ENCODE measurements at places on chromosomes 12 and 14.

- DNase-seq: no peak
Observed at GRCh38 chr14:66369157-66369697, 116.9 kb upstream of the CCDC196 start.

GRCh38 chr14:95577067-95577800 lies 42.4 kb downstream of the GLRX5 start:
- no peak for DNase-seq

DNA sequence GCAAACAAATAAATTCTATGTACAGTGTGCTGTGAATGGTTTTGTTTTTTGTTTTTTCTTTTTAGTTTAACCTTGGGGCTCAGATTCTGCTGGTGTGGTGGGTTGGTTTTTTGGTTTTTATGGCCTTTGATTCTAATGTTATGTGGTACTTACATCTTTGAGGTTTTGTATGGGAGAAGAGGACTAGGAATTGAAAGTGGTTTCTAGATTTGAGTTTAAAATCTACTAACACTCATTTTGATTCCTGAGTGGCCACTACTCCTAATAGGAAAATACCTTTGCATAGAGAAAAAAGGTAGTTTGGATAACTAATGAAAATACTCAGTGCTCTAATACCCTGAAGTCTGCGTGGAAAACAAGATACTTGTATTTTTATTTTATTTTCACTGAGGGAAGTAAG lies 137.7 kb downstream of the MON2 start:
- DNase-seq: no peak

DNA sequence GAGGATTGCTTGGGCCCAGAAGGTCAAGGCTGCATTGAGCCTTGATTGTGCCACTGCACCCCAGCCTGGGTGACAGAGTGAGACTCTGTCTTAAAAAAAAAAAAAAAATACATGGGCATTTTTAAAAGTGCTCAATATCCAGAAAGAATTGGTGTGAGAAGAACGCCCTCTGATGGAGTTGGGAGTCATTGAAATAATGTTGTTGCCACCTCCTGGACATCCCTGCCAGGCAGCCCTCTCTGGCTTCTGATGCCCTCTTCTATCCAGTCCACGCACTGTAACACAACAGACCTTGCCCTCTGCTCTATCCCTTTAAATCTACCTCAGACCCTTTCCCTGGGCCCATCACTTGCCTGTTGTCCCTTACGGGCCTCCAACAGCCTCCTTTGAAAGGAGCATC lies 4.9 kb downstream of the PTGDR start:
- DNase-seq: peak; percentile 23

- no peak for DNase-seq
Observed at GRCh38 chr14:99986396-99986795, 78.8 kb upstream of the EVL start.

DNA sequence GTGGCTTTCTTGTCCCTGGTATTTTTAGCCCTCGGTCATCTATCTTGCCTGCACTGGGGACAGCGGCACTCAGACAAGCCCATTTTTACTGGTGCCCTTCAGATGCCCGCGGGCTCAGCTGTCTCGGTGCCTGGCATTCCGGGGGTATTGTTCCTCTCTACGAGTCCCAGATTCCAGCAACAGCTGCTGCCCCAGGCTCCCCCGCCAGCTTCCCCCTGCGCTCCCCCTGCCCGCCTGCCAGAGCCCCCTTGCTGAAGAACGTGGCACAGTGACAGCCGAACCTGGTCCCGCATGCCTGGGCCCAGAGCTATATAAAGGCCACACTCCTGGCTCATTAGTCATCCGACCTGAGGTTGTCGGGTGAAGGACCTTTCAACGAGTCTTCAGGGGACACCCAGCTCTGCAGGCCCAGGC lies 10.9 kb upstream of the MYL2 start:
- DNase-seq: no peak

DNA sequence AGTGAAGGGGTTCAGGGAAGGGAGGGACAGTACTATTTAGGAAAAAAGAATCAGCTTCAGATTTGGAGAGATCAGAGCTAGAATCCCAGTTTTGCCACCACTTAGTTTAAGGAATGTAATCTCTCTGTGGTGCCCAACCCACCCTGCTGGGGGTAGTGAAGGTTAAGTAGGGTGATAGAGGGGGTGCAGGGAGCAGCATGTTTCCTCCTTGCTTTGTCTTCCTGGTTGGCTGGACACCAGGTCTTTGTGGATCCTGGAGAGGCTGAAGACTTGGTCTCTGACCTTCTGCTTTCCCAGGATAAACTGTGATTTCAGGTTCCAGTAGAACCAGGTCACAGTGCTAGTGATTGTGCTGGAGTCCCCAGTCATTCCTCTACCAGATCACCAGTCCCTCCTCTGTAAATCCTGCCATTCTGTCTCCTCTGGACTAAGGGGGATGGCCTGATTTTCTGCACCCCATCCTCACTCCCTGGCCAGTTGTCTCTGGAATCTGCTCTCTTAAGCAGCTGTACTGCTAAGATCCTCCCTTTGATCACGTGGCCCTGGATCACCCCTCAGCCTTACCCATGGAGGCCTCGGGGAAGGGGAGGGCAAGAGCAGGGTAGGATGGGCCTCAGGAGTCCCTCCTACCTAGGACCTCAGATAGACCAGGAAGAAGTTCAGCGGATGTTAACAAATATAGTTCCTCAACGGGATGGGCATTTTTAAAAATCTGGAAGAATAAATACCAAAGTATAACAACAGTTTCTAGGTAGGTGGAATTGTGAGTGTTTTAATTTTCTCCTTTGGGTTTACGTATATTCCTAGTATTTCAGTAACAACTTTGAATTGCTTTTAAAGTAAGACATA lies 3.1 kb downstream of the MAP3K12 start:
- no peak for DNase-seq

DNA sequence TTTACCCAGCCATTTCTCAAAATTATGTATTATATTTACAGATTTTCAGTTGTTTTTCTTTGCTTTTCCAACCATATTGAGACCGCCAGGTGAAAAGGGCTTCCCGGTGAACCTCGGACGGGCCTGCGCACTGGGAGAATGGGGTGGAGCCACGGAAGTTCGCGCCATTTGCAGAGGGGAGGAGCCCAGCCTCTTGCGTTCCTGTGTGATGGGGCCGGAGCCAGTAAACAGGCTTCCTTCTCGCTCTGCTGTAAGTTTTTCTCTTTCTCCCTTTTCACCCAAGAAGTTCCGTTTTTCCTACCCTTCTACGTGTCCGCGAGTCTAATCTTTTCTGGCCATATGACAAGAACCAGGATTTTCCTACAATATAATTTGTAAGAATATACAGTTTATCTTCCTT lies 1108.8 kb upstream of the SEL1L start:
- DNase-seq: no peak

DNA sequence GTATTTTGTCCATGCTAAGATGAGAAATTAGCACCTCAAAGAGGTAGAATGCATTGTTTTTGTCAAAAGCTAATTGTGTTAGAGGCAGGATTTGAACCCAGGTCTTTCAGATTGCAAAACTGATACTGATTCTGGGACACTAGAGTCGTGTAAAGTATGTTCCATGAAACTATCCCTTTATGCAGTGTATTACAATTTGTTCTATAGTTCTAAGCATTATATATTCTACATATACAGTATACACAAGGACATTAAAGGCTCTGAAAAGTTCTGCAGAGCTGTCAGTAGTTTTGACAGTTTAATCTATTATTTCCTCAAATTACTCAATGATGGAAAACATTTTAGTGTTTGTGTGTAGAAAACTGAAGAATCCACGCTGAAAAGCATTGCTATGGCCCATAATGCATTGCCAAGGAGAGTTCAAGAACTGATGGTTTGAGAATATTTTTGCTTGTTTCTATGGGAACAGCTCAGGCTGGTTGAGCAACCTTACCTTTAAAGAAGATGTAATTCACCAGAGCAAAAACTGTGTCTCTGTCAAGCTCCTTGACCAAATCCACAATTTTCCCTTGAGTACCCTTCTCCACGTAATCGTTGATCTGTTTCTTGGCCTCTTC lies 6.2 kb downstream of the SERPINA1 start:
- no peak for DNase-seq

DNA sequence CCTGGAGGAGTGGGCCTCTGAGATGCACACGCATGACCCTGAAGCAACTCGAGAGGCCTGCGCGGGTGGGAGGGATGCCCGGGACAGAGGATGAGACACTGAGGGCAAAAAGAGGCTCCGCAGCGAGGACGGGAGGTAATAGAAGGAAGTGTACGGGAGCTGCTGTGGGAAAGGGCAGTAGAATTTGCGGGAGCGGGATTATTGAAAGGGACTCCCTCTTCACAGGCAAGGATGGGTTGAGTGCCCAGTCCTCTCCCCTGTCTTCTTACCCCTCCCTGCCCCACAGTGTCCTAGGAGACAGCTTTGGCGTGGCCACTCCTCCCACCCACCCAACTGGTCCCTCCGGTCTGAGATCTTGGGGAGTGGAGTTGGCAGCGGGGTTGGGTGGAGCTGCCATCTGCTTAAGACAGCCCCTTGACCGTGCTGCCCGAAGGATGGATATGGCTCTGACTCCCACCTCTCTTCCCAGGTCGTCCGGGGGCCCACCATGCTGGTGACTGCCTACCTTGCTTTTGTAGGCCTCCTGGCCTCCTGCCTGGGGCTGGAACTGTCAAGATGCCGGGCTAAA lies 15.7 kb upstream of the ESPL1 start:
- DNase-seq: no peak

DNA sequence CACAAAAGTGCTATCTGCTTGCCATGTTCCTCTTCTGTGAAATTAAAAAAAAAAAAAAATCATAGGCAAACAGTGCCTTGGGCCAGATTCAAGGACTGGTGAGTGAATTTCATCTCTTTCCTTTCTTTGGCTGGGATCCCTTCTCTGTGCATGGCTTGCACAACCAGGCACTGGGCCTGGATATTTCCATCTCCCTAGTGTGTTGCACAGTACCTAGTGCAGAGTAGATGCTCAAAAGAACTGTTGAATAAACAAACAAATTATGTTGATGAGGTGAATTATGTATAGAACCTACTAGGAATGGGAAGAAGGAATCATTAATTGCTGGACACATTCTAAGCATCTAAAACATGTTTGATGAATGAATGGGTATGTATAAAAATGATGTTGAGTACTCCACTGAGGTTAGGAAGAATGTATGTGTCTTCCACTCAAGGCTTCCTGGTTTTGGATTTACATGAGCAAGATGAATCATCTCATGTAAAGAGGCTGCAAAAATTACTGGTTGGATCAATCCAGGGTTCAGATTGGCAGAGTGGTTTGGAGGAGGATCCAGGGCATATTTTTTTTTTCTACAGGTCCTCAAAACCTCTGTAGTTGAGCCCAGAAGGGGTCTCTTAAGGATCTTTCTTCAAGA lies 93.2 kb downstream of the EMP1 start:
- DNase-seq: no peak

DNA sequence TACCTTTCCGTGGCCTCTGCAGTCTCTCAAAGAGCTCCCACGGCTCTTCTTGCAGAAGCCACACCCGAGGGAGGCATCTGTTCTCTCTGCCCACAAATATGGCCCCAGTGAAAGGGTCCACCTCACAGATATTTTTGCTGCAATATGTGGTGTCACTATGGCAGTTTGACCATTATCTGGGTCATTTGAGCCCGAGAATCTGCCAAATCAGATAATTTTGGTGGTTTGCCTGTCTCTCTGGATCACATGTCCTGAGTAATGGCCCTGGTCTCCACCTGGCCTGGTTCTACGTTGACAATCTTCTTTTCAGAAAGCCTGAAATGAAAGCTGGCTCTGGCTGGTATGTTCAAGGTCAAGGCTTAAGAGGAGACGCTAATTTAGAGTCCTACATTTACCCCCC lies 5.7 kb upstream of the WSCD2 start:
- DNase-seq: no peak

- DNase-seq: no peak
Observed at GRCh38 chr12:69342421-69342820, 5.8 kb upstream of the LYZ start.

- no peak for DNase-seq
Observed at GRCh38 chr14:99677231-99678140, 6.6 kb upstream of the CYP46A1 start.

GRCh38 chr12:118356809-118357256 lies 15.9 kb downstream of the TAOK3 start:
- DNase-seq: no peak

DNA sequence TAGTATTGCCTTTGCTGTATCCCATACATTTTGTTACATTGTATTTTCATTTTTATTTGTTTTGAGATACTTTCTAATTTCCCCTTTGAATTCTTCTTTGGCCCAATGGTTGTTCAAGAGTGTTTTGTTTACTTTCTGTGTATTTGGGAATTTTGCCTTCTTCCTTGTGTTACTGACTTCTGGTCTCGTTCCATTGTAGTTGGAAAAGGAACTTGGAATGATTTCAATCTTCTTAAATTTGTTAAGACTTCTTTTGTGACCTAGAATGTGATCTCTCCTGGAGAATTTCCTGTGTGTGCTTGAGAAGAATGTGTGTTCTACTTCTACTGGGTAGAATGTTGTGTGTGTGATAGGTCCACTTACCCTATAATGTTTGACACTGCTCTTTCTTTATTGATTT lies 304.4 kb upstream of the RTL1 start:
- DNase-seq: no peak

GRCh38 chr12:120741476-120742421 lies 16.1 kb downstream of the ACADS start:
- DNase-seq: no peak

- peak; percentile 21 for DNase-seq
Observed at GRCh38 chr12:4421590-4422031, 24.0 kb downstream of the FGF6 start.

DNA sequence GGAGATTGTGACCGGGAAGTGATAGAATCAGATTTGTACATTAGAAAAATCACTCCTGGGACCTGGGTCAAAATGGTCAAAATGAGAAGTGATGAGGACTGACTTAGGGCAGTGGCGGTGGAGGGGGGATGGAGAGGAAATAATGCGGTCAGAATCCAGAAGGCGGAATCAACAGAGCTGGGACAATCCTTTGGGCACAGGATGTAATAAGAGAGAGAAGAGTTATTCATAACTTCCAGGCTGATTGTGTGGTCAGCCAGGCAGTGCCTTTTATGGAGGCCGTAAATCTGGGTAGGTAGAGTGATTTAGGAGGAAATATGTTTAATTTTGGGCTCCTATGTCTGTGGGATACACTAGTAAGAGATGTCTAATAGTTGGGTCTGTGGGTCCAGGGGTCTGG lies 21.6 kb downstream of the FBXL14 start:
- DNase-seq: no peak

- peak; percentile 23 for DNase-seq
Observed at GRCh38 chr12:118359541-118359915, 13.2 kb downstream of the TAOK3 start.

DNA sequence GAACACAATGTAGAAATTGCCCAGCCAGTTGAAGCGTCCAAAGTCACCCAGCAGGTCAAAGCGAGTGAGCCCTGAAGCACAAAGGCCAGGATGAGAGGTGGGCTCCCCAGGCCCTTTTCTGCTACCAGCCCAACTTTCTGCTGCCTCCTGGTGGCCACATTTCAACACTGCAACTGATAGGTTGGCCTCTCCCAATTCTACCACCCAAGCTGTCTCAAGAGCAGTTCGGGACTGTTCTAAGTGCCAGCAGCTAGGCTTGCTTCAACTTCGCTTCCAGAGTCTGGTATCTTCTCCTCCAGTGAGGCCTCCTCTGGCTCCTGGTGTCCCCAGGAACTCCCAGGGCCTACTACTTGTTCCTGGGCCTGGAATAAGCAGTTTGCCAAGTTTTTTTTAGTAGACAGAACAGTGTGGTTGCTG lies 3.4 kb upstream of the DHH start:
- peak; percentile 51 for DNase-seq

- no peak for DNase-seq
Observed at GRCh38 chr12:110353211-110353965, 50.1 kb downstream of the ANAPC7 start.
